Cortex of kidney (tissue), 1 donor: ENCODE measurements at places on chromosomes 7 and 10.

GRCh38 chr10:13147161-13147560 lies 14.2 kb upstream of the MCM10 start:
- no peak for DNase-seq

- DNase-seq, result no peak
These were observed 13.3 kb downstream of the GSAP start for GRCh38 chr7:77402818-77403217.

GRCh38 chr10:88583584-88583957 lies 453 bp upstream of the RNLS start:
- no peak for DNase-seq

DNA sequence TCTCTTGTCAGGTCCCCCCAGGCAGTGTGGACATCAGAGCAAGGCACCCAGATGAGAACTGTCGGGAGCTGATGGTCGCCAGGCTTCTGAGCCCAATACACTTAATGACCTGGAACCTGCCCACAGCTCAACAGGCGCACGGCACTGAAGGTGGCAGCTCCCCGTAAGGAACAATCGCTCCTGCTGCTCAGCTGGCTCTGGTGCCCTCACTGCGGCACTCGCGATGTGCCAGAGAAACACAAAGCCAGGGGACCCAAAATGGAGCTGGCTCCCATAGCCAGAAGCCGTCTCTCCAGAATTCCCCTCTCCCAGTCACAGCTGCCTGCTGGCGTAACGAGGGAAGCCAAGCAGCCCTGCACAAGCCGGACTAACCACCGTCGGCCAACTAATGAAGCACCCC lies 6.3 kb downstream of the CALN1 start:
- no peak for DNase-seq

DNA sequence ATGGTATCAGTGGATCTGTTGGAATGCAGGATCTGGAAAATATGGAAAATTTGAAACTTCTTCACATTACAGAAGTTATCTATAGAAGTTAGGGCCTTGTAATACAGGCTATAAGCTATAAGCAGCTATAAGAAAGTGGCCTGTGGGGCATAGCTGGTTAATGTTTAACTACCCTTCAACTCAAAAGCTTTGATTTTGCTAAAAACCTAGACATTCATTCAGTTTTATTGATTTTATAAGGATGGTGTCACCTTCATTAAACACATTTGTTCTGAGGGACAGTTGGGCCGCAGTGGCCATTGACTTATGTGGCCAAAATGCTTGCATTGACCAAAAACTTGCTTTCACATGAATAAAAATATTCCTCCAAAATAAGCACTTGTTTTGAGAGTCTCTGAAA lies 13.1 kb upstream of the AKR1C3 start:
- DNase-seq, result no peak

- no peak for DNase-seq
These were observed 63.1 kb downstream of the BMPR1A start for GRCh38 chr10:86819567-86819966.

DNA sequence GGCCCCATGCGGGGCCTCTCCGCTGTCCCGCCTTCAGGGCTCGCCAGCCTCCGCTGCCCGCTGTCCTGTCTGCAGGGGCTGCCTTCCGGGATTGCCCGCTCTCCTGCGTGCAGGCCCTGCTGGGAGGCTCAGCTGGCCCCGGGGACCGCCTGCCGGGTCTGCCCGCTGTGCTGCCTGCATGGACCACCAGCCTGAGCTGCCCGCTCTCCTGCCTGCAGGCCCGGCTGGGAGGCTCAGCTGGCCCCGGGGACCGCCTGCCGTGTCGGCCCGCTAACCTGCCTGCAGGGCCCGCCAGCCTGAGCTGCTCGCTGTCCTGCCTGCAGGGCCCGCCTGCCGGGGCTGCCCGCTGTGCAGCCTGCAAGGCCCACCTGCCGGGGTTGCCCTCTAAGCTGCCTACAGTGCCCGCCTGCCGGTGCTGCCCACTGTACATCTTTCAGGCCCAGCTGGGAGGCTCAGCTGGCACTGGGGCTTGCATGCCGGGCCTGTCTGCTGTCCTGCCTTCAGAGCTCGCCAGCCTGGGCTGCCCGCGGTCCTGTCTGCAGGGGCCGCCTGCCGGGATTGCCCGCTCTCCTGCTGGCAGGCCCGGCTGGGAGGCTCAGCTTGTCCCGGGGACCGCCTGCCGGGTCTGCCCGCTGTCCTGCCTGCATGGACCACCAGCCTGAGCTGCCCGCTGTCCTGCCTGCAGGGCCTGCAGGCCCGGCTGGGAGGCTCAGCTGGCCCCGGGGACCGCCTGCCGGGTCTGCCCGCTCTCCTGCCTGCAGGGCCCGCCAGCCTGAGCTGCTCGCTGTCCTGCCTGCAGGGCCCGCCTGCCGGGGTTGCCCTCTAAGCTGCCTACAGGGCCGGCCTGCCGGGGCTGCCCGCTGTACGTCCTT lies 165.1 kb downstream of the GLRX3 start:
- DNase-seq, result no peak

GRCh38 chr7:105825371-105825770 lies 51.0 kb downstream of the ATXN7L1 start:
- DNase-seq, result no peak

- DNase-seq, result no peak
These were observed 1.6 kb downstream of the SFMBT2 start for GRCh38 chr10:7409045-7409731.
